ENCODE measurements at places on chromosomes 4 and X. TPM values are rescaled to one million over a fixed set of nuclear protein-coding genes. Genes with fewer than 3 reads are reported as not detected.

Gene RAI2
- 3.4 TPM for total RNA-seq

Gene ANK2
- 35.1 TPM for total RNA-seq

Gene PRRG1
- total RNA-seq = 14.8 TPM

Gene SAP30
- total RNA-seq = 16.1 TPM

Gene FGG
- total RNA-seq = not detected

Gene MAGEA12
- not detected for total RNA-seq

All from lung microvascular endothelial cell (primary cell).